ENCODE measurements at places on chromosomes 3 and 15. TPM values are rescaled to one million over a fixed set of nuclear protein-coding genes. Genes with fewer than 3 reads are reported as not detected.
A peak's percentile ranks its signal among the peaks of the same experiment; 100 is the strongest.

The SPG11 gene
- 65.4 TPM for total RNA-seq

The CSK gene
- 31.8 TPM for total RNA-seq

The OR5K1 gene
- not detected for total RNA-seq

DNA sequence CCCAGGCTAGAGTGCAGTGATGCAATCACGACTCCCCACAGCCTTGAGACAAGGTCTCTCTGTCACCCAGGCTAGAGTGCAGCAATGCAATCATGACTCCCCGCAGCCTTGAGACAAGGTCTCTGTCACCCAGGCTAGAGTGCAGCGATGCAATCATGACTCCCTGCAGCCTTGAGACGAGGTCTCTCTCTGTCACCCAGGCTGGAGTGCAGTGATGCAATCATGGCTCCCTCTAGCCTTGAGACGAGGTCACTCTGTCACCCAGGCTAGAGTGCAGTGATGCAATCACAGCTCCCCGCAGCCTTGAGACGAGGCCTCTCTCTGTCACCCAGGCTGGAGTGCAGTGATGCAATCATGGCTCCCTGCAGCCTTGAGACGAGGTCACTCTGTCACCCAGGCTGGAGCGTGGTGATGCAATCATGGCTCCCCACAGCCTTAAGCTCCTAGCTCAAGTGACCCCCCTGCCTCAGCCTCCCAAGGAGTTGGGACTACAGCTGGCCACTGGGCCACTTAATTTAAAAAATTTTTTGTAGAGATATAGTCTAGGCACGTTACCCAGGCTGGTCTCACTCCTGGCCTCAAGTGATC lies 26.1 kb downstream of the TFRC start:
- no peak for DNase-seq

The GOLGA8T gene
- not detected for total RNA-seq

DNA sequence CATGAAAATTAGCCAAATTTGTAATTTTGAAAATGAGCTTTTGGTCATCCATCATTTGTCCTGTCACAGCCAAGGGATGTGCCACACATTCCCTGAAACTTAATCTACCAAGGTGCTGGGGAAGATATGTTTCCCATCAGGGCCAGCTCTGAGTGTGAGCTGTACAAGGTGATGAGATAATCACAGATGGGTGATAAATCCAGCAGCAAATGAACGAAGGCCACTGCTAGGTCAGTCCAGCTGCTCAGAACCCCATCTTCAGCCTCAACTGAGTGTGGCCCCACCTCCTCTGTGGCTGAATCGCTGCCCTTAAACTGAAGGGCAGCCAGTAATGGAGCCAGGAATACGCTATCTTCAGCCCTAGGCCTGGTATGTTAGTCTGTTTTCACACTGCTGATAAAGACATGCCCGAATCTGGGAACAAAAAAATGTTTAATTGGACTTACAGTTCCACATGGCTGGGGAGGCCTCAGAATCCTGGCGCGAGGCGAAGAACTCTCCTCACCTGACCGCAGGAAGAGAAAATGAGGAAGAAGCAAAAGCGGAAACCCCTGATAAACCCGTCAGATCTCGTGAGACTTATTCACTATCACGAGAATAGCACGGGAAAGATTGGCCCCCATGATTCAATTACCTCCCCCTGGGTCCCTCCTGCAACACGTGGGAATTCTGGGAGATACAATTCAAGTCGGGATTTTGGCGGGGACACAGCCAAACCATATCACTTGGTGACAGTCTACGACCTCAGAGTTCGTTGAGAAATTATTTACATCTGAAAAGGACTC lies 553.0 kb downstream of the NTRK3 start:
- no peak for DNase-seq

The ATP8B4 gene
- total RNA-seq: 21.1 TPM

GRCh38 chr3:119219069-119219468 lies 21.6 kb downstream of the B4GALT4 start:
- no peak for DNase-seq

DNA sequence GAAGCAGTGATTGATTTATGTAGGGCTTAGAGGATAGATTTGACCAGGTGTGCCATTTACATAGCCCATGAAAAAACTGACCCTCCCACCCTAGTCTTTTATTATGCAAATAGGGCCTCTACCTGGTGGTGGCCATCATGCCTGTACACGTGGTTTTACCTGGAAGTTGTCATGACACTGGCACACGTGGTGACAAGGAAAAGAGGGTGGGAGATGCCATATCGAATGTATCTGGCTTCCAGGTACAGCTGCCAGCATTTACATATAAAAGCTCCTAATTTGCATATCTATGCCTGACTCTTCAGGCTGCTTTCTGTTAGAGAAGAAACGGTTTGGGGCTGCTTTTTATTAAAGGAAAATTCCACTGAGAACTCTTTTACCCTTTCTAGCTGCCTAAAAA lies 35.0 kb upstream of the DNAJC13 start:
- DNase-seq: no peak

The CELF6 gene
- total RNA-seq: 1.6 TPM

The SLC12A1 gene
- total RNA-seq: not detected

- no peak for DNase-seq
Observed at GRCh38 chr15:45648521-45649200, 13.8 kb downstream of the SQOR start.

DNA sequence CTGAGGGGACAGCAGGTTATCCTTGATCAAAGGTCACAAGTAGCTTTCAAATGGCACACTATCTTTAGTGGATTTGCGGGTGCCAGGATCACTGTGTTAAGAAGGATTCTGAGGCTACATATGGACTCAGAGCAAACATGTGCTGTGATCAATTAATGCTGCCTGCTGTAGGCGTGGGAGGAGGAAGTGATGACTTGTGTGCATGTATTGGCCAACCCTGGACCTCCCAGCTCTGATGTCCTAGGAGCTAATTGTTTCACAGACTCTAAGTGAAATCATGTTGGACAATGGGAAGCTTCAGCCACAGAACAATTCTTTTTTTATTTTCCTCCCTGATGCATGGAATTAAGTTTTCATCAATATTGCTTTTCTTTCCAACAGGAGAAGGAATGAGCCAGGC lies 24.4 kb downstream of the FAH start:
- DNase-seq: peak; percentile 6

DNA sequence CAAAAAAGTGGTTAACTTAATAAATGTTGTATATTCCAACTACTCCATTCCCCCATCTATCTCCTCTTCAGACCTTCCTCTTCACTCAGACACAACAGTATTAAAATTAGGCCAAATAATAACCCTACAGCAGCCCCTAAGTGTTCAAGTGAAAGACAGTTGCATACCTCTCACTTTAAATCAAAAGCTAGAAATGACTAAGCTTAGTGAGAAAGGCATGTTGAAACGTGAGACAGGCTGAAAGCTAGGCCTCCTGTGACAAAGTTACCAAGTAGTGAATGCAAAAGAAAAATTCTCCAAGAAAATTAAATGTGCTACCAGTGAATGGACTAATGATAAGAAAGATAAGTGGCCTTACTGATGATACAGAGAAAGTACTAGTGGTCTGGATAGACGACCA lies 71.7 kb downstream of the ANKRD28 start:
- DNase-seq: no peak

DNA sequence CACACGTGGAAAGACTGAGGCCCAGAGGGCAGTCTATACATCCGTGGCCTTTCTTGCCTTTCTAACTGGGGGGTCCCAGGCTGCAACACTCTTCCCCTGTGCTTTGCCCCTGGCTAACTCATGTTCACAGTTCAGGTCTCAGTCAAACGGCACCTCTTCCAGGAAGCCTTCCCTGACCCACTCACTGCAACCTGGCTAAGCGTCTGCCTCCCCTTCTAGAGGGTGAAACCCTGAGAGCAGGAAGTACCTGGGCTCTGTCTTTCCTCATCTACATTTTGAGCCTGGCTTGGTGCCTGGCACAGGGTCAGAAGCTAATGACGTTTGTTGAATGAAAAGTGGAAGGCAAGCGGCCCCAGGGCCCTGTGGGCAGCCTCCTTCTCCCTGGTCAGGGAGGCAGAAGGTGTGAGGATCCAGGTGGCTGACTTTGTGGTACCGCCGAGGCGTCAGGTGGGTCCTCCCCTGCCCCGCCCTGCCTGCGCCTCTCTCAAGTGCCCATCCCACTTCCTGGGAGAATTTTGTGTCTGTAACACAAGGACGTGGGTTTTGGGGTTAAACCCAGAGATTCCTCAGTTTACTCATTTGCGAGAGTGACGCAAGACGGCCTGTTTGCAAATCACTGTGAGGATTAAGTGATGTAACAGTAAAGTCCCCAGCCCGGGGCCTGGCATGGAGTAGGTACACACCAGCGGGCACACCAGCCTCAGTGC lies 32.1 kb downstream of the DNASE1L3 start:
- peak; percentile 78 for DNase-seq

DNA sequence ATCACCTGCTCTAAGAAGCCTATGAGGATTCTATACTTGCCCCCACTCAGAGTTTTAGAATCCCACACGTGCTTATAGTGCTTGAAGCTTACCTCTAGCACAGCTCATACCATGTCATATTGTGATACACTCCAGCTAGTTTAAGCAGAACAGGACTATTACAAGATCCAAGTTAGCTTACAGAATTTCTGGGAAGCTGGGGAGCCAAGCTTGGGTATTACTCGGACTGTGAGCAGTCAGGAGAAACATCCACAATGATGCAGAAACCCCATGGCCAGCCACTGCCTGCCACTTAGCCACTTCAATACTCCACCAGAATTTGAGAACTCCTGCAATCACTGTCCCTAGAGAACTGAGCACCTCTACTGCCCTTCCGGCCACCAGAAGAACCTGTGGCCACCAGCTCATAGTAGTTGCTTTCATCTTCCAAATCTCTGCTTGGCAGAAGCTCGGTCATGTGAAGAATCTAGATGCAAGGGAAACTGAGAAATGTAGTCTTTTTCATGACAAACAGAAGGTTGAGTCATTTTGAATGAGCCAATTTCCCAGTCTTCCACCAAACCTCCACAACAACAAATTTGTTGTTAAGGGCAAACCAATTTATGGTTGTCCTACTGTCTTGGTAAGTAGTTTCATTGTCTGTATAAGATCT lies 27.7 kb upstream of the SSR3 start:
- no peak for DNase-seq

The BFSP2 gene
- total RNA-seq: not detected

- peak; percentile 52 for DNase-seq
Observed at GRCh38 chr15:89330119-89330518, 4.5 kb downstream of the POLG start.

The GUCA1C gene
- total RNA-seq: not detected

The NRROS gene
- 8.0 TPM for total RNA-seq

DNA sequence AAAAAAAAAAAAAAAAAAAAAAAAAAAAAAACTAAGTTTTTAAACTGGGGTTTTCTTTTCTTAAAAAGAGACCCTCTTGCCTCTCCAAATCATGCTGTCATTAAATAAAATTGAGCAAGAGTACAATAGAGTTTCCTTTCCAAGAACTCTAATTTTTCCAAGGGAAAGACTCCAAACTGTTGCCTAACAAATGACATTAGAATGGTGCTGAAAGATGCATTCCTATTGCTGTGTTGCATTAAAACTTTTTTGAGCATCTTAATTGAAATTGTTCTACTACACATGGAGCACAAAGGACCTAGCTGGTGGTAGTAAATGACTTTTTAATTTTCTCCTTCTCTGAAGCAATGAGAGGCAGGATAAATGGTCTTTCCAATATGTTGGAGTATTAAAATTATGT lies 469.1 kb upstream of the ARHGEF26 start:
- DNase-seq: no peak

- no peak for DNase-seq
Observed at GRCh38 chr3:176208283-176208682, 989.0 kb downstream of the TBL1XR1 start.

DNA sequence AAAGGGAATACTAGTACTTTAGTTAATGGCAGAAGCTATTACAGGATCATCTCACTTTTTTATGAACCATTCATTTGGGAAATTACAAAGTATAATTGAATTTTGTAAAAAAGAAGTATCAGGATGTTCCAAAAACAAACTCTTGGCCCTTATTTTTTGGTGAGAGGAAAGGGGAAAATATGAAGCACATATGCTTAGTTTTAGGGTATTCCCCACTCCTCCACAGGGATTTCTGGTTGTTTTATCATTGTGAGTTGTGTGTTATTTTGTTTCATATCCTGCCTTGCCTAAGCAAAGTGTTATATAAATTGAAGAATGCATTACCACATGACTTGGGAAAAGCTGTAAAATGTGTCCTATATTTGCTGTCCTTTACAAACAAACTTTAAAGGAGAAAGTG lies 227.0 kb downstream of the FMN1 start:
- DNase-seq: no peak

DNA sequence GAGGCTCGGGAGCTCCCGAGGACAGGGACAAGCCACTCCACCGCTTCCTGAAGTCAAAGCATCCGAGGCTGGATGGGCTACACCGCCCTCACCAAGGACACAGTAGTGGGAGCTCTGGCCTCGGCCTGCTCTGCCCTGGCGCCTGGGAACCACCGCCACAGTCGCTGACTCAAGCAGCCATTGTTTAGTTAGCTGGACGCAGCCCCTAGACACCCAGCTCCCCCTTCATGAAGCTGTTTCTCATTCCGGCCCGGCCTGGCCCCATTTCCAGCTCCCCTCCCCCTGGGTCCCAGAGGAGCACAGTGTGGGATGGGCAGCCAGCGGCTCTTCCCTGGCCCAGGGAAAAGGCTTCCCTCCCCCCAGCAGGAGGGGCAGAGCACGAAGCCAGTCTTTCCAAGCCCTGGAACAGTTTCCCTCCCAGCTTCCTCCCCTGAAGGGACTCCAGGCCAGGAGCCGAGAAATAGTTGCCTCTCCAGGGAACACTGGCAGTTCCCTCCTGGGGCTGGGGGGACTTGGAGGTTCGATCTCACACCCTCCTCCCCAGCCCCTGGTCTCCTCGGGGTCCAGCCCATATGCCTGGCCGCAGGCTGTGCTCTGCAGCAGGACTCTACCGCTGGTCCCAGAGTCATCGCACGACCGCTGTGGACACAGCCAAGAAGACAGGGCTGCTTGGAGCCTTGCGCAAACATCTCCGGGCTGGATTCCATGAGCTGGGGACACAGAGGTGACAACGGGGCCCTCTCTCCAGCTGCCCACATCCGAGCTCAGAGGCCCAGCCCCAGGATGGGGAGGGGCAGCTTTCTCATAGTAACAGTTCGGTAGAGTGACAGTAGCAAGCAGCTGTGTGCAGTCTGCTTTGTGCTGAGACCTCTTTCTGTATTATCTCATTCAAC lies 10.0 kb downstream of the PLXND1 start:
- DNase-seq: peak; percentile 97

DNA sequence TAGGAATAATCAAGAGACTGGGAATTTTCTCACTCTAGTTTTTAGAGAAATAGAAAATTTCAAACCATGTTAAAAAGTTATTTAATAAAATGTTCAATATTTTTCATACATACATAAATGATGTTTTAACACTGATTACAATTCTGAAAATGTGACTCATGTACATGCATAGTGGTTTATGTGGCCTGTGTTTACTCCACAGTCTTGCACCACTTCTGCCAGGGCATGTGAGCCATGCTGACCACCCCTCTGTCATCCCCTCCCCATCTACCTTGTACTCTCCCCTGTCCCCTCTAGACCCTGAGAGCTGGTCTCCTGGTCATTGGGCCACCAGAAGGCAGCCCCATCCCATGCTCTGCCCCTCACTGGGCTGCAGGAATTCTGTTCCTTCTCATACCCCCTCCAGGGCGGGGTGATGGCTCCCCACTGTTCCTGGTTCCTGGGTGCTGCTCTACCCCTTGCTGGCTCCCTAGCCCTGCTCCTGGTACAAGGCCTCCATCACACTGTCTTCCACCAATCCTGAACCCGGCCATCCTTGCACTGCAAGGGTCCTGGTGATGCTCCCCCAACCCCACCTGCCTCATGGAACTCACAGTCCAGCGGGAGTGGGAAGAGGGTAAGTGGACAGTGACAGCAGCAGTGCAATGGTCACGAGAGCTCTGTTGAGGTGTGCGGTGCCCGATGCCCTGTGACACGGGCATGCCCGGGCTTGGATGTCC lies 24.2 kb upstream of the SLC41A3 start:
- DNase-seq: peak; percentile 72

- no peak for DNase-seq
Observed at GRCh38 chr3:150483226-150483625, 63.1 kb downstream of the SERP1 start.

Measured in posterior vena cava (tissue), 2 donors.